ENCODE measurements at places on chromosomes 12 and 14.
A peak's percentile ranks its signal among the peaks of the same experiment; 100 is the strongest.

- DNase-seq = no peak
Measured at GRCh38 chr12:18967814-18968213, 161.7 kb upstream of the PLEKHA5 start.

- no peak for DNase-seq
Measured at GRCh38 chr12:89253488-89253887, 98.8 kb downstream of the DUSP6 start.

- DNase-seq = no peak
Measured at GRCh38 chr14:43877351-43877960, 629.6 kb downstream of the FSCB start.

- DNase-seq = no peak
Measured at GRCh38 chr14:42110167-42110566, 503.5 kb downstream of the LRFN5 start.

- no peak for DNase-seq
Measured at GRCh38 chr12:115072712-115073111, 388.7 kb upstream of the TBX3 start.

DNA sequence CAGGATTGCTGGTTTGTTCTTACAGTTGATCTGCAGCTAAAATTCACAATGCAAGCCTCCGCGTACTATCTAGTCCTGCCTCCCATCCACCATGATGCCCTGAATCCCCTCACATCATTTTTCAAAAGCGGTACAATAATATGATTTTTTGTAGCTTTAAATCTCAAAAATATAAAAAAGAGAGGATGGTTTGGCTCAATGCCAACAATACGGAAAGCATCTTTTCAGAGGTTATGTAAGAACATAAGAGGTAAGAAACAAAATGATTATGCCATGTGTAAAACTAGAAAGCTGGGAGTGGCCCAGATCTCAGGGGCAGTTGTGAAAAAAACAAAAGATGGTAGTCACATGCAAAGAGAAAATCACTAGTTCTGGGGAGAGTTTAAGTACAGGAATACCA, 24.0 kb upstream of the ZDHHC17 start:
- DNase-seq = no peak

DNA sequence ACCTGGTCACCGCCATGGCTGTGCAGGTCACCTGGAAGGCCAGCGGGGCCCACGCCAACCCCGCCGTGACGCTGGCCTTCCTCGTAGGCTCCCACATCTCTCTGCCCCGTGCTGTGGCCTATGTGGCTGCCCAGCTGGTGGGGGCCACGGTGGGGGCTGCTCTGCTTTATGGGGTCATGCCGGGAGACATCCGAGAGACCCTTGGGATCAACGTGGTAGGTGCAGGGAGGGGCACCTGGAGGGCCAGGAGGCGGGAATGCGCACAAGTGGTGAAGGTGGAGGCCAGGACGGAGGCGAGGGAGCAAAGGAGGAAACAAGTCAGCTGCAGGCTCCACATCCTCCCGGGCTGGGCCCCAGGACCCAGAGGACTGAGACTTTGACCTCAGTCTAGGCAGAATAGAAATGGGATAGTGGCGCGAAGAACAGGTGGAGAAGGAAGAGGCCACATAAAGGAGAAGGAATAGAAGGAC, 649 bp downstream of the AQP6 start:
- no peak for DNase-seq

GRCh38 chr12:99390707-99391106, 256.8 kb upstream of the GARIN6 start:
- DNase-seq = no peak

GRCh38 chr14:76012354-76012753, 26.8 kb downstream of the IFT43 start:
- no peak for DNase-seq

- no peak for DNase-seq
Measured at GRCh38 chr14:93943052-93943451, 15.9 kb downstream of the FAM181A start.

DNA sequence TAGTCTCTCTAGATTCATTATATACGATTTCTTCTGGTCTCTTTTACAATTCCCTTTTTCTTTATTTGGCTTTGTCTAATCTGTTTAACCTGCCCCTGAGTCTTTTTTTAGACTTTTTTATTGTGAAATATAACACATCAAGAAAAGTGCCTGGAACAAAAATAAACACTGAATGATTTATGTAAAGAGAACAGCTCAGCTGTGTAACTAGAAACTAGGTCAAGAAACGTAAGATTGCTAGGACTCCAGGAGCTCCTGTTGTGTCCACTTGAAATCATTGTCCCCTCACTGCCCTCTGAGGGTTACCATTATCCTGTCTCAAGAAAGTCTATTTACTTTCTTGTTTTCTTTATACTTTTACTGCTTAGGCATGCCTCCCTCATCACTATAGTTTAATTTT, 23.1 kb downstream of the EXD2 start:
- no peak for DNase-seq

- no peak for DNase-seq
Measured at GRCh38 chr14:72701237-72701565, 192.7 kb downstream of the DPF3 start.

DNA sequence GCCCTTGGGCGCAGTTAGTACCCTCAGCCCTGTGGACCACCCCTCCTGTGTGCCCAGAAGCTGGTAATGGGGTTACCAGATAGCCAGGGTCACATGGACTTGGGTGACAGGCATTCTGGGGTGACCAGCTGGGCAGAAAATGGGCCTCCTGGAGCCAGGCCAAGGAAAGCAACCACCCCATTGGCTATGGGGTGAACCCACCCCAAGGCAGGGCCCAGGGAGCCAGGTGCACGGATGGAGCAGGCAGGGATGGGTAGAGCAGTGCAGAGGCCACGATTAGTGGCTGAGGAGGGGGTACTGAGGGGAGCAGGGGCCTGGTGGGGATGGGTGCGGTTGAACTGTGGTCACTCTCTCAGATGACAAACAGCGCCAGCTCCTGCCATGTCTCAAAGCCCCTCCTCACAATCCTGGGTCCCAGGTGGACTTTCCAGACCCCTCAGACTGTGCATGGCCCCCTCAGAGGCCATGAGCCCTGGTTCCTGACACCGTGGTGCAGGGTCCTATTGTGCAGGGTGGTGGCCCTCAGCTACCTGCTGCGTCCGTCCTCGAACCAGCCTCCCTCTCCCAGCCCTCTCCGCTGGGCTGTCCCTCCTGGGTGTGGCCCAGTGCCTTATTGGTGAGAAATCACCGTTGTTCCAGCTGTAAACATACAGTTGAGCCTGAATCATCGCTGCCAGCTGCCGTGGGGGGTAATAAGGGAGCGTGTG, 23.4 kb upstream of the BEGAIN start:
- no peak for DNase-seq

DNA sequence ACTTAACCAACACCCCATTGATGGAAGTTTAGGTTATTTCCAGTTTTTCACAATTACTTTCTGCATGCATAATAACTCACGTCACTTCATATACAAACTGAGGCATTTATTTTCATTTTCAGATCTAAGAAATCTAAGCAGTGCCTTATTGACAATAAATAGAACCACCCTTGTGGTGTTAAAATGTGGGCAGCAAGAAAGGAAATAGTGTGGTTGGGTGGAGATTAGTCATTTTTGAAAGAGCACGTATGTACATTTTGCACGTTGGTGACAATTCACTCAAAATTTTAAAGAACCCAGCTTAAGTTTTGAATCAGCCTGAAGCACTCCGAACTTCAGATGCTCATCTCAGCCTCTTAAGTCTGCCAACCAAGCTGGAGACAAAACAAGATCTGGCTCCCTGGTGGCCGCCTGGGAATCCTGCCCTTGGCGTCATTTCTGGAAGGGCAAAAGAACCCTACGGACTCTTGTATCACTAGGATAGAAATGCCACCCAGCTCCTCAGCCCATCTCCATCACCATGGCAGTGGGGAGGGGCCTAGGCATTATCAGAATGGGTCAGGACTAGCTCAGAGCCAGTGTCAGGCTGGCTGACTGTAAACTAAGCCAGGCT, 89.5 kb upstream of the BCL2L14 start:
- DNase-seq = peak; percentile 4

- no peak for DNase-seq
Measured at GRCh38 chr12:103997286-103997900, 31.7 kb downstream of the TDG start.

GRCh38 chr12:926641-927040, 22.9 kb downstream of the RAD52 start:
- DNase-seq = no peak

- no peak for DNase-seq
Measured at GRCh38 chr12:71216725-71217579, 59.2 kb upstream of the TSPAN8 start.

- no peak for DNase-seq
Measured at GRCh38 chr12:113586461-113586860, 114.8 kb upstream of the LHX5 start.

- no peak for DNase-seq
Measured at GRCh38 chr14:93090826-93091555, 24.7 kb downstream of the ITPK1 start.

- DNase-seq = no peak
Measured at GRCh38 chr12:51645961-51646360, 54.9 kb downstream of the SCN8A start.

DNA sequence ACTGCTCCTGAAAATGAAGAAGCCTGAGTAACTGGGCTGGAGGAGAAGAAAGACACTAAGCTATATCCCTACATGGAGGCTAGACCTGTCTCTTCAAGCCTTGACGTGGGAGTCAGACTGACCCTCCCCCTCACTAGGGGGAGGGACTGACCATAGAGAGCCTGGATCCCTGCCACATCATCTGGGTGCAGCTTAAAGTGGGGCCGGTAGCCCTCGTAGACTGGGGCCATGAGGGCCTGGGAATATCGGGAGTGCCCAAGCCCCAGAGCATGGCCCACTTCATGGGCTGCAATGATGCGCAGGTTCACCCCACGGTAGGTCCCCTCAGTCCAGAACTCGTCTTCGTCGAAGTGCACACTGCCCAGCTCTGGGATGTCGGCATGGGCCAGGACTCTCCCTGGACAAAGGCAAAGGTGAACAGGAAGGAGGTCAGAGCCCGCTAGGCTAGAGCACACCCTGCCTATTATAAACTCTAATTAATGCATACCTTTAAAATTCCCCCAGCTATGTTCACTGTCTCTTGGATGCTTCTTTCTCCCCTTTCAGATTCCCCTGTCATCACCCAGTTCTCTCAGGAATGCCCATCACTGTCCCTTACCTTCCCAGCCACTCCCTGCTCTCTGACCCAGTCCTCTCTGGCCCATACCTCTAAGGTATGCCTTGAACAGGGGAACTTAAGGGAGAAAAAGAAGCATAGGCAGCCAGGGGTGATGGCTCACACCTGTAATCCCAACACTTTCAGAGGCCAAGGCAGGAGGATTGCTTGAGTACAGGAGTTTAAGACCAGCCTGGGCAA, 3.2 kb downstream of the MMP19 start:
- DNase-seq = no peak

DNA sequence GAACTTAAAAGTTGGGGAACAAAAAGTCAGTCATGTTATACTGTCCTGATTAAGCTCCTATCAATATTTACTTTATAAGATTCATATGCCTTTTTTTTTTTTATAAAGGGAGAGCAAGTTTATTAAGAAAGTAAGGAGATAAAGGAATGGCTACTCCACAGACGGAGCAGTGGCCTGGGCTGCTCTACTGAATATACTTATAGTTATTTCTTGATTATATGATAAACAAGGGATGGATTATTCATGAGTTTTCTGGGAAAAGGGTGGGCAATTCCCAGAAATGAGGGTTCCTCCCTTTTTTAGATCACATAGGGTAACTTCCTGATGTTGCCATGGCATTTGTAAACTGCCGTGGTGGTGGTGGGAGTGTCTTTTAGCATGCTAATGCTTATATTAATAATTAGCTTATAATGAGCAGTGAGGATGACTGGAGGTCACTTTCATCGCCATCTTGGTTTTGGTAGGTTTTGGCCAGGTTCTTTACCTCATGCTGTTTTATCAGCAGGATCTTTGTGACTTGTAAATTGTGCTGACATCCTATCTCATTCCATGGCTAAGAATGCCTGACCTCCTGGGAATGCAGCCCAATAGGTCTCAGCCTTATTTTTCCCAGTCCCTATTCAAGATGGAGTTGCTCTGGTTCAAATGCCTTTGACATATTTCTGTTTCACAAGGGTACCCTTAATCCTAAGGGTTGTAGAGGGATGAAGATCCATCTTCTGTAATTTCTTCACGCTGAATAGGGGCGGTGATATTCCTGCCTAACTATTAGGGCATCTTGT, 73.9 kb downstream of the OTOGL start:
- DNase-seq = no peak

- no peak for DNase-seq
Measured at GRCh38 chr12:123966596-123966995, 6.0 kb downstream of the CCDC92 start.

GRCh38 chr14:88535149-88535548, 19.7 kb downstream of the PTPN21 start:
- DNase-seq = no peak

DNA sequence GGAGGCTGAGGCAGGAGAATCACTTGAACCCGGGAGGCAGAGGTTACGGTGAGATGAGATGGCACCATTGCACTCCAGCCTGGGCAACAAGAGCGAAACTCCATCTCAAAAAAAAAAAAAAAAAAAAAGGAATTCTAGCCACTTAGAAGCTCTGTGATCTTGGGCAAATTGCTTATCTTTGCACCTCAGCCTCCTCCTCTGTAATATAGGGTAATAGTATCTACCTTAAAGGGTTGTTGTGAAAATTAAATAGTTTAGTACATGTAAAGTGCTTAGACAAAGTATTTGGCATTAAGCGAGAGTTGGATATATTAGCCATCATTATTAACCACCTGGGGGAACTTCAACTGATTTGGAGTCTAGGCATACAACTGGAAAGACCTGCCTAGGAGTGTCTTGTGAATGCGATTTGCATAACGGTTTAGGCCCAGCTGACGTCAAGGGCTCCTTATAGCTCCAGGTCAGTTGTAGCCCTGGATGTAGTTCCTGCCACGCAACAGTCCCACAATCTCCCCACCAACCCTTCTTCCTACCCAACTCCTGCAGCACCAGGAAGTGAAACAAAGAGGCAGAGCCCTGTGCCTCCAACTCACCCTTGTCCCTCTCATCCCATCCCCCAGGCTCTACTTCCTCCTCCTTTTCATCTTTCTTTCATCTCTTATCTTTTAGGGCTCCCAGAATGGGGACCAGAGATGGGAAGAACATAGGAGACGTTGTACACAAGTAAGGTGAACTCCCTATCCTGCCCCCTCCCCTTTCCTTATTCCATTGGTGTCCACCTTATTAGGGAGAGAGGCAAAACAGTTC, 2.1 kb upstream of the IL23A start:
- no peak for DNase-seq

DNA sequence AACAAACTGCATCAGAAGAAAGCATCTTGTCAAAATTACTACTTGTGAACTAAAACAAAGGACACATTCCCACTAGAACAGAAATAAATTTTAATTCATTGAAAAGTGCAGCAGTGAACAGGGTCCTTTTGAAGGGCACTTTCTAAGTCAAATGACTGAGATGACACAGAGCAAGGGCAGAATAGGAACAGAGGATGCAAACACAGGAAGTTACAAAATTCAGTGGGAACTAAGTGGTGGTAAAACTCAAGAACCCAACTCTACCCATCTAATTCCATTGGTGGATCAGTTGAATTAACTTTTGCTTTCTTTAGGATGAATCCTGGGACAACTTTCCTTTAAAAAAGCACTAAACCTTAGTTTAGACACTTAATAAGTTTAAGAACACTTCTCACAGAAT, 45.8 kb downstream of the GNS start:
- DNase-seq = no peak

GRCh38 chr14:96783915-96784224, 13.3 kb upstream of the VRK1 start:
- DNase-seq = no peak

GRCh38 chr12:121090586-121091514, 41.8 kb upstream of the P2RX7 start:
- no peak for DNase-seq

GRCh38 chr14:73428353-73428824, 30.0 kb downstream of the NUMB start:
- DNase-seq = no peak

- DNase-seq = no peak
Measured at GRCh38 chr12:10331642-10332239, 24.1 kb downstream of the KLRD1 start.
